Activated T-cell treated with anti-CD3 and anti-CD28 coated beads for 24 hours (primary cell): ENCODE measurements at places on chromosomes 6 and 20.

DNA sequence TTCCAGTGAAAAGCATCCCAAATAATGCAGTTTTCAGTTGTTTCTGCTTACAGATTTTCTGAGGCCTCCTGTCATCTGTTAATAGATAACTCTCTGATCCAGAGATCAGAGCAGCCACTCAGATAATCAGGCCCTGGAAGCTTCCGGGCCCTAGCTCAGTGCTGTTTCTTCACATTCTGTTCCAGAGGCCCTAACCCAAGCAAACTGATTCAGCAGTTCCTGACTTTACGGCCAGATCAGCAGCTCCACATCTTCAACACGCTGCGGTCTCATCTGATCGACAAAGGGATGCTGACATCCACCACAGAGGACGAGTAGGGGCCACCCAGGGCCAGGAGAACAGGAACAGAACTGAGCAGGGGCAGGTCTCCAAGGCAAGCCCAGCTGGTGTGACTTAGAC, 63.1 kb downstream of the CDS2 start:
- no peak for DNase-seq

DNA sequence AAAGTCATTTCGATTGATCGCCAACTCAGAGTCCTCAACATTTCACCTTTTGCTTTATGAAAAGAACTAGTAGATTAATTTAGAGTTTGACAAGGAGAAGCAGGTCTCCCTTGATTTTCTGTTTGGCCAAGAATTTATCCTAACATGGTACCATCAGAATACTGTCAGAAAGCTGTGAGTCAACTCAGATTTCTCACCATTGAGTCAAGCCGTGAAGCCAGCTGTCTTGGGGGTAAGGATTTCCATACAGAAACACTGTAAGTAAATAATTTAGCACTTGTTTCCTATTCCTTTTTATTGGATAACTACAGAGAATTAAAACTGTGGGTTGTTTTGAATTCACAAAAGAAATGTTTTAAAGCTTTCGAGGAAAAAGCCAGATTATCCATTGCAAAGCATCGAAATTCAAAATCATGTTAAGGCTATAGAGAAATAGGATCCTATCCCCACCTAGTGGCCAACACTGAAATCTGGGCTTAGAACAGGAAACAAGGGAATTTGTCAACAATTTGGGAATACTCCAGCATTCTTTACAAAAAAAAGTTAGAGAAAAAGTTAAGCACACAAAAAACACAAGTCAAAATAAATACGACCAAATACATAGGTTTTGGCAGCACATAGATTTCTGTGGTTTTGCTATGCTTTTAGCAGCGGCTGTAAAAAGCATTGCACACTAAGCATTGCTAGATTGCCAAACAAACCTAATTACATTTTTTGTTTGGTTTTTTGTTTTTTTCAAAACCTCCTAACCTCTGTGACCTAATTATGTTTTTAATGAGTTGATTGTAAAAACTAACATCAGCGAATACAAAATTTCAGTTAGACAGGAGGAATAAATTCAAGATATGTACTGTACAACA, 44.2 kb downstream of the COL11A2 start:
- no peak for DNase-seq

- DNase-seq, result no peak
Measured at GRCh38 chr6:88709819-88710246, 253.6 kb downstream of the RNGTT start.

DNA sequence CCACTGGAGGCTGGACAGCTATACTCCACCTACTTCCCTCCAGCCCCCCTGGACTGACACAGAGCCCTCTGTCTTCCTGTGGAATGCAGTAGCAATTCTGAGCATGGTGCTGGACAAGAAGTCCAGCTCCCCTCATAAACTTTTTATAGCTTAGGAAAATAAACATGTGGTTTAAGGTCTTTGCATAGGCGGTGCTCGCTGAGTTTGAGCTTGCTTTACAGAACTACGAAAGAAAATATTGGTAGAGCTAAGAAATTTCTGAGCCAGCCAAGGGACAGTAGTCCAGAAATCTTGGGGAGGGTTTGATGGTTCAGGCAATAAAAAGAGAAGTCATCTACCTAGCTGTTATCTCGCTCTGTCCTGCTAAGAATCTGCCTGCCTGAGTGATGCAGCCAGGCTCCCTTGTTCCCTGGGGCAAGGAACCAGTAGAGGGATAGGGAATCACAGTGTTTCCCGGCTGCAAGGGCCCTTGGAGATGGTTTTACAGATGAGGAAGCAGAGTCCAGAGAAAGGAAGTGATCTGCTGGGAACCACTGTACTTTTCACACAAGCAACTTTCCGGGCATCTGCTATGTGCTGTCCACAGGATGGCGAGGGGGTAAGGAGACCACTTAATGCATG, 343.4 kb downstream of the CDC5L start:
- no peak for DNase-seq

GRCh38 chr20:62922451-62922921, 3.8 kb downstream of the DIDO1 start:
- DNase-seq, result no peak

DNA sequence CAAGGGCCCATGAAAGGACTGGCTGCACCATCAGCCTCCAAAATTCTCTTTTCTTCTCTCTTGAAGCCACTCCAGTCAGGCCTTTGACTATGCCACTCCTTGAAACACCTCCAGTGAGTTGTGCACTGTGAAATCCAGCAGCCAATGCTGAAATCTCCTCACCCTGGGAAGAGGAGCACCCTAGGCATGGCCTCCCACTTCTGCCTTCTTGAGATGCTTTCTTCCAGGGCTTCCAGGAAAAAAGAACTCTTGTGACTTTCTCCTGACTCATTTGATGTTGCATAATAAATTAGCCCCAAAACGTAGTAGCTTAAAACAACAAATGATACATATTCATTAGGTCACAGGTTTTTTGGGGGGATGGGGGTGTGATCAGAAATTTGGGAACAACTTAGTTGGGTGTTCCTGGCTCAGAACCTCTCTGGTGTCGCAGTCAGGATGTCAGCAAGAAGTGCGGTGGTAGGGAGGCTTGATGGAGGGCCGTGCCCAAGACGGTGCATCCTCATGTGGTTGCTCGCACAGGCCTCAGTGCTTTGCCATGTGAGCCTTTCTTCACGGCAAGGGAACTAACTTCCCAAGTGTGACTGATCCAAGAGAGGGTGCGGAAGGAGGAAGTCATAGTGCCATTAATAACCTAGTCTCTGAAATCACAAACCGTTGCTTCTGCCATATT, 12.1 kb downstream of the NCR2 start:
- no peak for DNase-seq

- peak; percentile 15 for DNase-seq
Measured at GRCh38 chr6:143248359-143248758, 187.7 kb downstream of the AIG1 start.

GRCh38 chr20:3923818-3924217, 34.6 kb downstream of the PANK2 start:
- no peak for DNase-seq

DNA sequence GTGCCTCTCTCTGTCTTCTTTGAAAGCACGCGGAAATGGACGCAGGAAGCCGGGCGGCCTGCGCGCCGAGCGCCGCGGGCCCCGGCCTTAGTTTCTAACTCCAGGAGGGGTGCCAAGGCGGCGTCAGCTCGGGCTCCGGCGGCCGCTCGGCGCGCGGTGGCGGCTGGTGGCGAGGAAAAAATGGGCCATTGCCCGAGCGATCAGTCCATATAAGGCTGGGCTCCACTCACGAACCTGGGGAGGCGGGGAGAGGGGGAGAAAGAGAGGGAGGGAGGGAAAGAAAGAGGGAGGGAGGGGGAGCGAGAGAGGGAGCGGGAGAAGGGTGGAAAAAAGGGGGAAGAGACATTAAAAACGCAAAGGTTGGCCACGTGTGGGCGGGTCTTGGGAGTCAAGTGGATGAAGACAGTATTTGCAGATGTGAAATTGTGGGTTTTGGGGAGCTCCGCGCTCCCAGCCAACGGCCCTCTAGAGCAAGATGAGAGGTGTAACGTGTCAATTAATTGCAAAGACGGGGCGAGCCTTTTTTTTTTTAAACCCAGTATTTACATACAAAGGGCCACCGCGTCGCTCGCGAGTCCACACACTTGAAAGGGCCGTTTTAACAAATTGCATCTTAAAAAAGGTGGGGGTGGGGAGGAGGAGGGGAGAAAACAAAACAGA, at the start of gene NKX2-2:
Gene NKX2-2 (minus strand): TSS at position 184 of the 660 bp plus-strand sequence. CDS start 395 bp downstream, outside the sequence.
- no peak for DNase-seq

DNA sequence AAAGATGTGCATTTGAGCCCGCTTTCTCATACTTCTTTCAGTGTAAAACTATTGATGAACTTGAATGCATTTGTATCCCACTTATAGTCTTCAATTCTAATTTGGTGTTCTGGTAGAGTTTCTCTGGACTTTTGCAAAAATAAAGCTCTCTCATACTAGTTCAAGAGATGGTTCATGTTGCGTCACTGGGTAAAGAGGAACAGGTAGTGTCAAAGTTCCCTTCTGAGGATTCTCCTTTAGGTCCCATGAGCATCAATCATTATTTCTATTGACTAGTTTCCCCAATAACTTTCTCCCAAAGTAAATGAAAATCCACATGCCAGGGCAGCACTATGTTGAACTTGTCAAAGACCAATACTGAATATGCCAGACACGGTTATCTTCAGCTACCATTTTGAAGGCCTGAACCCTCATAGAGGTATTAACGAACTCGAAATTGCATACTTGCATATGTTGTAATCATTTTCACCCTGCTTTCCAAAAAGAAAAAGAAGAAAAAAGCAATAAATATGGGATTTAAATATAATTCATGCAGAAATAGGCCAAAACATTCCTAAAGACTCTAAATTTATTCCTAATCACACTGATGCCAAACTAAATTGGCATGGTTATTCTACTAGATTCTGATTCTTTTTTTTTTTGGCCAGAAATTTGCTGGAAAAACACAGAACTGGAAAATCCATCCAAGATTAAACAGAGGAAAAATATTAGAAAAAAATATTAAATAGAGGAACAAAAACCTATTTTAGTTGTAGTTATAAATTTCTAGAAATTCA, 84.5 kb downstream of the SGK1 start:
- DNase-seq, result no peak

DNA sequence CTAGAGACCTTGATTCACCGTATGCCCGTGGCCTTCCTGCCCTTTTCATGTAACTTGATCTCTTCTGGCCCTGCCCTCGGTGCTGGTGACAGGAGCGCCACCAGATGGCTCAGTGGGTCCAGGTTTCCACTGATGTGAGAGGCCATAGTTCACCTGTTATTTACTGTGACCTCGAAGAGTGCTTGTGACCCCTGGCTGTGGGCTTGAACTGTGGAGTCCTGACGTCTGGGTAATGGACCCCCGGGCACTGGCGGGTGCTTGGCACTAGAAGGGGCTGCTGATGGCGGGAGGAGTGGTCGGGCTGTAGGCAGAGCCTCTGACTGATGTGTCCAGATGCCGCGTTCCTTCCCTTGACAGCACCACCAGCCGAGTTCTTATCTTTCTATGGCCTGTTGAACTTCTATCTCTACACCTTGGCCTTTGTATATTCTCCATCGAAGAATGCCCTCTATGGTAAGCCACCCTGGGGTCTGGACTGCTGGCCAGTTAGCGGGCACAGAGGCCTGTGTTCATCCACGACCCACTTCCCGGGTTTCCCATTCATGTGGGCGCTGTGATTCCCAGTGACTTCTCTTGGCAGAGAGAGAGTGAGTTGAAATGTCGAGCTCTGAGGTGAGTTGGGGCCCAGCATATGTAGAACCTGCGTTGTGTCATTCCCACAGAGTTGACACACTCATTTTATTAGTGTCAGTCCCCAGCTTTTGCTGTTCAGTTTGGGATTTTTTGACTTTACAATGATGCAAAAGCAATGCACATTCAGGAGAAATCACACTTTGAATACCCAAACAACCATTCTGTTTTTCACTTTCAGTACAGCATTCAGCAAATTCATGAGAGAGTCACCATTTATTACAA, 14.9 kb downstream of the DYNLT1 start:
- DNase-seq, result no peak

DNA sequence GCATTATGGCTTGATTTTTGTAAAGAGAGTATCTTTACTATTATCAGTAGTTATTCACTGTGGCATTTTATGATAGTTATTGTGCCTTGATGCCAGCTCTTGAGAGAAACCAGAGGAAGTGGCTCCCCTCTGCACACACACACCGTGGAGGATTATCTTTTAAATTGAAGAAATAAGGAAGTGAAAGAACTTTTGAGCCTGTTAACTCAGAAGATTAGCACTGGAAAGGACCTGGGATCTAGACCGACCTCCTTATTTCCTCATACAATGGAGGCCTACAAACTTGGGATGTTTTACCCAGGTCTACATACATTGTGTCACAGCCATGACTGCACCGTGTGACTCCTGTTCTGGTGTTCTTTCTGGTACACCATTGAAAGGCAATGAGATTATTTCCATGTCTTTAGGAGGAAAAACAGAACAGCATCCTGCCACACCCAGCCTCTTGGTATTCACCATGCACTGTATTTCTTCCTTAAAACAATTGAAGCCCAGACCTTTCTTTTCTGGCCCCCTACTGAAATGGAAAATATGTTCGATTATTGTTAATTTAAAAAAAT, 40.6 kb downstream of the HECA start:
- DNase-seq, result no peak
